ENCODE measurements at places on chromosomes 7 and 10. TPM values are rescaled to one million over a fixed set of nuclear protein-coding genes. Genes with fewer than 3 reads are reported as not detected.

GRCh38 chr7:156777364-156778069, 115.5 kb downstream of the LMBR1 start:
- peaks cover 3% of the 10 kb centered on the region for H3K36me3 ChIP-seq
- no peaks in the 10 kb centered on the region for H3K27me3 ChIP-seq
- no peak overlapping the region for H3K27ac ChIP-seq

- peaks cover 10% of the 10 kb centered on the region for H3K4me1 ChIP-seq
- no peak for DNase-seq
- H3K27ac ChIP-seq, result peak overlapping the region; percentile 38
- H3K27me3 ChIP-seq, result no peaks in the 10 kb centered on the region
- peaks cover 3% of the 10 kb centered on the region for H3K36me3 ChIP-seq
These were observed 317.0 kb downstream of the CACNA2D1 start for GRCh38 chr7:82126576-82126975.

DNA sequence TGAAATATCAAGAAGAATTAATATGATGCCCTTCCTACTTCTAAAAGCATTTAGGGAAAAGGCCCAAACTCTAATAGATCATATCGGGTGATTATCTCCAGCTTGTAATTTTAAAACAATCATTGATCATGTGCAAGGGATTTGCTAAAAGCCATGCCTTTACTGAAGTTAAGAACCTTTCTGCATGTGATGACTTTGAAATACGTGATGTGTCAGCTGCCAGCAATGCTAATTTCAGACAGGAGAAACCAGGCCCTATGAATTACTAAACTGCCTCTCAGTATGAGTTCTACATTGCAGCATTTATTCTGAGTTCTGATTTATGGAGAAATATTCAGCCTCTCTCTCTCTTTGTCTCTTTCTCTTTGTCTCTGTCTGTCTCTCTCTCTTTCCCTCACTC, 203.6 kb upstream of the AKR1E2 start:
- H3K4me3 ChIP-seq, result no peak overlapping the region
- DNase-seq, result no peak
- no peak overlapping the region for H3K27ac ChIP-seq
- H3K27me3 ChIP-seq, result no peaks in the 10 kb centered on the region

- H3K27ac ChIP-seq, result no peak overlapping the region
- DNase-seq, result no peak
- H3K27me3 ChIP-seq, result peaks cover 5% of the 10 kb centered on the region
- no peak overlapping the region for H3K4me3 ChIP-seq
- no peaks in the 10 kb centered on the region for H3K36me3 ChIP-seq
- no peaks in the 10 kb centered on the region for H3K4me1 ChIP-seq
These were observed 54.2 kb downstream of the EMX2 start for GRCh38 chr10:117596706-117597105.

DNA sequence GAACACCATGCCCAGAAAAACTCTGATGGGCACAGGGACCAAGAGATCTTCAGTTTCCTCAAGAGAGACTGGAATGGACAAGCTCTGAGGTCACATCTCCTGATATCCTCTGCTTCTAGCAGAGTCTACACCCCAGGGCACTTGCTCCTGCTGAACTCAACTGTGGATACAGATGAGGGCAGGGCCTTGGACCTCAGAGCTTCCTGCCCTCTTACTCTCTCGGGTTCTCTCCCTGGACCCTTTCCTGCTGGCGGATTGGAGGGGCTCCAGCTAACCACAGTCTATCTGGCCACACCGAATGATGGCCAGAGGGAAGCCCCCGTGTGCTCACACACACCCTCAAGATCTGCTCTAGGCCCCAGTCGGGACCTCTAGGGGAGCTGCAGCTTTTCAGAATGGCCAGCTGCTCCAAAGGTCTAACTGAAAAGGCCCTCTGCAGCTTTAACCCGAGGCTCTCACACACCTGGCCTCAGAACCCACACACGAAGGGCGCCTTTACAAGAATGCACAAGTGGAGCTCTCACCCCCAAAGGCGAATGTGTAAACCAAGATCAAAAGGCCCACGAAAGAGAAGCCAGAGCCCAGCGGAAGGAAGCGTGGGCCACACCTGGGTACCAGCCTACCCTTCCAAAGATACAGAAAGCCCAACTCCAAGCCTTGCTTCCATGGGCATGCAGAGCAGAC, 65.5 kb downstream of the FAM53B start:
- H3K36me3 ChIP-seq, result peaks cover 13% of the 10 kb centered on the region
- no peak overlapping the region for H3K4me3 ChIP-seq
- no peak for DNase-seq
- H3K27me3 ChIP-seq, result no peaks in the 10 kb centered on the region
- H3K4me1 ChIP-seq, result peaks cover 23% of the 10 kb centered on the region

DNA sequence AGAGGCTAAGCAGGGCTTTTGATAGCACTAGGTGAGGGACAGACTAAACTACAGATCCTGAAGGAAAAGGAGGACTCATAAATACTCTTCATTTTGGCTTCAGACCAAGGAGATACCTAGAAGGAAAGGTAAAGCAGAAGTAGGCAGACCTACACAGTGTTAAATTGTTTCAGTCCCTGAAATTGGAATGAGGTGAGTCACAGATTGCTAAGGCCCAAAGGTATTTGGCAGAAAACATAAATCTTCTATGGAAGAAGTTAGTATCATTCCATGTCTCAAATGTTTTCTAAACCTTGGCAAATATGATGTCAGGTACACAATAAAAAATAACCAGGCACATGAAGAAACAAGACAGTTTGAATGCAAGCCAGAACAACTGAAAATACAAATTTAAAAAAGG, 30.0 kb downstream of the MTERF1 start:
- no peaks in the 10 kb centered on the region for H3K27me3 ChIP-seq
- H3K4me1 ChIP-seq, result peaks cover 3% of the 10 kb centered on the region
- no peak for DNase-seq
- peaks cover 16% of the 10 kb centered on the region for H3K36me3 ChIP-seq
- no peak overlapping the region for H3K27ac ChIP-seq

GRCh38 chr7:44079331-44080021, 2.9 kb downstream of the POLM start:
- H3K36me3 ChIP-seq, result peaks cover 21% of the 10 kb centered on the region
- H3K4me1 ChIP-seq, result peaks cover 31% of the 10 kb centered on the region
- H3K4me3 ChIP-seq, result no peak overlapping the region
- DNase-seq, result no peak

DNA sequence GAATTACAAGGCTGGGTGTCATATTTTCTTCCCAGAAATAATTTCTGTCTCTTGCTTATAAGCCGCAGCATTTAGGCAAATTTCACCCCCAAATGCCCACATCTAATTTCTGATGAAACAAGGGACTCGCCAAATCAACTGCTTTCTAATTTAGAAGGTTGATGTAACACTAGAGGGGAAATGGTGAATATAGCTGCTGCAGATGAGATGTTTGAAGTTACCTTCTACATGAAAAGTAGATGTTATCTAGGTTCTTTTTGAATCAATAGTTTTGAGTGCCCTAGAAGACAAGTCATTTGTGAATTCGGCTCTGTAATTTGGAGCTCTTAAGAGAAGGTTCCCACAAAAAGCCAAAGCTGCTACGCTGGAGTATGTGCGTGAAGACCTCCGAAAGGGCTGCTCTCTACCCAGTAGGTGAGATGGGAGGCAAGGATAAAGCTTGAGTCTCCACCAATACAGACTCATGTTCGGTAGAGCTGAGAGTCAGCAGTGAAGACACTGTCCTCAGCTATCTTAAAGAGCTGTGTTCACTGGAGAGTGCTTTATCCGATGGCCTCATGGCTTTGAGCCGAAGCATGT, 99.5 kb downstream of the FANK1 start:
- no peak overlapping the region for H3K27ac ChIP-seq
- DNase-seq, result no peak
- peaks cover 6% of the 10 kb centered on the region for H3K36me3 ChIP-seq
- no peak overlapping the region for H3K4me3 ChIP-seq
- no peaks in the 10 kb centered on the region for H3K27me3 ChIP-seq
- peaks cover 3% of the 10 kb centered on the region for H3K4me1 ChIP-seq

GRCh38 chr7:20991544-20991943, 204.9 kb upstream of the SP8 start:
- no peak for DNase-seq
- H3K27ac ChIP-seq, result no peak overlapping the region
- H3K36me3 ChIP-seq, result no peaks in the 10 kb centered on the region
- no peaks in the 10 kb centered on the region for H3K27me3 ChIP-seq
- H3K4me1 ChIP-seq, result no peaks in the 10 kb centered on the region

GRCh38 chr10:116691635-116692034, 50.7 kb downstream of the HSPA12A start:
- no peak overlapping the region for H3K4me3 ChIP-seq
- no peaks in the 10 kb centered on the region for H3K27me3 ChIP-seq
- no peak overlapping the region for H3K27ac ChIP-seq
- peaks cover 7% of the 10 kb centered on the region for H3K4me1 ChIP-seq
- H3K36me3 ChIP-seq, result no peaks in the 10 kb centered on the region

GRCh38 chr10:47438857-47439474, 44.9 kb downstream of the ANXA8 start:
- peaks cover 33% of the 10 kb centered on the region for H3K27me3 ChIP-seq
- H3K36me3 ChIP-seq, result peaks cover 5% of the 10 kb centered on the region
- no peak overlapping the region for H3K4me3 ChIP-seq
- H3K4me1 ChIP-seq, result no peaks in the 10 kb centered on the region
- no peak overlapping the region for H3K27ac ChIP-seq

- H3K27me3 ChIP-seq, result peaks cover 3% of the 10 kb centered on the region
- no peaks in the 10 kb centered on the region for H3K4me1 ChIP-seq
- no peak overlapping the region for H3K4me3 ChIP-seq
These were observed 115.8 kb downstream of the TMEM130 start for GRCh38 chr7:98753989-98754479.

- DNase-seq, result no peak
- no peak overlapping the region for H3K27ac ChIP-seq
- no peaks in the 10 kb centered on the region for H3K36me3 ChIP-seq
- H3K4me1 ChIP-seq, result no peaks in the 10 kb centered on the region
- H3K27me3 ChIP-seq, result peaks cover 16% of the 10 kb centered on the region
These were observed 532.5 kb downstream of the CCSER2 start for GRCh38 chr10:84860855-84861254.

DNA sequence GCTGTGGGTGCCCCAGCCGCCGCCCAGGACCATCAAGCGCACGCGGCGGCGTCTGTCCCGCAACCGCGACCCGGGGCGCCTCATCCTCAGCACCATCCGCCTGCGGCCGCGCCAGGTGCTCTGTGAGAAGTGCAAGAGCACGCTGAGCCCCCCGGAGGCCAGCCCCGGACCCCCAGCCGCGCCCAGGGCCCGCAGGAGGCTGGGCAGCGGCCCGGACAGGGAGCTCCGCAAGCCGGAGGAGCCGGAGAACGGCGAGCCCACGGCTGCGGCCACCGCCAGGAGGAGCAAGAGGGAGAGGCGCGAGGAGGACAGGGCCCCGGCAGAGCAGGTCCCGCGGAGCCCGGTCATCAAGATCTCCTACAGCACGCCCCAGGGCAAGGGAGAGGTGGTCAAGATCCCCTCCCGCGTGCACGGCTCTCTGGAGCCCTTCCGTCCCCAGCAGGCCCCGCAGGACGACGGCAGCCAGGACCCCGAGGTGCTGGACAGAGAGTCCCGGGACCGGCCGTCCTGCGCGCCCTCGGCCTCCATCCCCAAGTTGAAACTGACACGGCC, 8.0 kb downstream of the PWWP2B start:
- no peak overlapping the region for H3K27ac ChIP-seq
- H3K4me3 ChIP-seq, result no peak overlapping the region
- H3K27me3 ChIP-seq, result no peaks in the 10 kb centered on the region

- no peaks in the 10 kb centered on the region for H3K27me3 ChIP-seq
- peaks cover 65% of the 10 kb centered on the region for H3K4me1 ChIP-seq
- no peaks in the 10 kb centered on the region for H3K36me3 ChIP-seq
- no peak overlapping the region for H3K4me3 ChIP-seq
These were observed 21.7 kb downstream of the GTF2IRD1 start for GRCh38 chr7:74475243-74475986.

DNA sequence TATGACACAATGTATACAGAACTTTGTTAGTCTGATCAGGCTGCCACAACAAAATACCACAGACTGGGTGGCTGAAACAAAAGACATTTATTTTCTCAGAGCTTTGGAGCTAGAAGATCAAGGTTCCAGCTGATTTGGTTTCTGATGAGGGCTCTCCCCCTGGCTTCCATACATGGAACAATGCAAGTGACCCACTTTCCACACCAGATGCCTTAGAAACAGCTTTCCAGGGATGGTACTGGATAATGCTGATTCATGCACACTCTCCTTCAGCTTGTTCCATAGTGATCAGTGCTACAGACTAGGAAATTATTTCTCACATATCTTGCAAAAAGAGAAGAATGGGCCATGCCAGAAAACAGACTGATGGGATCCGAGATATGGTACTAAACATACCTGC, 1274.9 kb upstream of the SORCS1 start:
- no peaks in the 10 kb centered on the region for H3K36me3 ChIP-seq
- no peak overlapping the region for H3K27ac ChIP-seq
- DNase-seq, result no peak
- no peak overlapping the region for H3K4me3 ChIP-seq
- no peaks in the 10 kb centered on the region for H3K27me3 ChIP-seq
- H3K4me1 ChIP-seq, result no peaks in the 10 kb centered on the region

DNA sequence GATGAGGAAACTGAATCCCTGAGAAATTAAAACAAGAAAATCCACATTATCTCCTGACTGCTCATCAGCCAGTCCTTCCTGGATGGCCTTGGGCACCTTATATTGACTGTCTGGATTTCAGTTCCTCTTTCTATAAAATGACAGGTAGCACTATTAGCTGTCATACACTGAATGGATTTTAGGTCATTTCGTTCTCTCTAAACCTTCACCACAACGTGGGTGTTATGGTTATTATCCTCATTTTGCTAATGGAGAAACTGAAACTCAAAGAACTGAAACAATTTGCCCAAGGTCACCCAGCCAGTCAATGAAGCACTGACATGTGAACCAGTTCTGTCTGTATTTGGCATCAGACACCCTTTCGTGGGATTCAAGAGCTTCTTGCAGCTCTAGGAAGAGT, 193.8 kb downstream of the CYP26A1 start:
- no peak overlapping the region for H3K4me3 ChIP-seq
- no peak overlapping the region for H3K27ac ChIP-seq
- DNase-seq, result no peak
- H3K27me3 ChIP-seq, result no peaks in the 10 kb centered on the region
- H3K4me1 ChIP-seq, result no peaks in the 10 kb centered on the region

- peak overlapping the region; percentile 74 for H3K27ac ChIP-seq
- no peak for DNase-seq
- H3K4me1 ChIP-seq, result peaks cover 25% of the 10 kb centered on the region
These were observed 2.4 kb downstream of the BNIP3 start for GRCh38 chr10:131979336-131979735.

- DNase-seq, result no peak
- H3K36me3 ChIP-seq, result peaks cover 4% of the 10 kb centered on the region
These were observed 83.0 kb downstream of the C1GALT1 start for GRCh38 chr7:7265081-7266075.

- no peaks in the 10 kb centered on the region for H3K27me3 ChIP-seq
- no peak for DNase-seq
- H3K4me1 ChIP-seq, result peaks cover 2% of the 10 kb centered on the region
- H3K27ac ChIP-seq, result no peak overlapping the region
- H3K36me3 ChIP-seq, result no peaks in the 10 kb centered on the region
- no peak overlapping the region for H3K4me3 ChIP-seq
These were observed 452.8 kb downstream of the SDK1 start for GRCh38 chr7:3753868-3754267.

- no peak overlapping the region for H3K27ac ChIP-seq
- H3K4me1 ChIP-seq, result no peaks in the 10 kb centered on the region
- no peak overlapping the region for H3K4me3 ChIP-seq
These were observed 45.0 kb upstream of the JAZF1 start for GRCh38 chr7:28225576-28225975.

Gene EPHB6
- total RNA-seq, result 13.7 TPM

Gene TRA2A
- total RNA-seq, result 79.0 TPM

Gene TRIM50
- total RNA-seq, result not detected

Gene LRRC18
- not detected for total RNA-seq

Gene JAKMIP3
- total RNA-seq, result 0.65 TPM

Gene STK32C
- total RNA-seq, result 15.7 TPM

Gene CAV2
- total RNA-seq, result 81.6 TPM

Gene CYP2C8
- total RNA-seq, result not detected

Gene OR13A1
- not detected for total RNA-seq

Gene OR9A2
- not detected for total RNA-seq

Gene ATRNL1
- 20.2 TPM for total RNA-seq

Gene BPGM
- total RNA-seq, result 13.3 TPM

Gene BUB3
- 84.4 TPM for total RNA-seq

Gene CLCN1
- total RNA-seq, result not detected

Gene ERCC6
- total RNA-seq, result 184 TPM

All from osteocyte (in vitro differentiated cells).